ENCODE measurements at places on chromosomes 6 and 20.

DNA sequence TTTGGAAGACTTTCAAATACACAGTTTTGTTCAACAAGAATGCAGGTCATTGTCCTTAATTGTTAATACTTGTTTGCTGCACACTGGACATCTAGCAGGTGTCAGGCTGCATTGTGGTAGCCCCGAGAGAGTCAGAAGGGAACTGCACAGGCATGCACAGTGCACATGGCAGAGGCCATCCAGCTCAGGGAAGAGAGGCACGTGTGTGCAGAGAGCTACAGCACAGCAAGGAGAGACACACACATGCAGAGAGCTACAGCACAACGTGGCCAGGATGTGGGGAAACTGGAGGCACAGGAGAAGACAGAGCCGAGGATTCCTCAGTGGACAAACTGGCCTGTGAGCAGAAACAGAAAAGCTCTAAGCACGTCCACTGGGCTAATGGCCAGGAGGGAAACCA, 272.0 kb downstream of the SMOC2 start:
- no peak for DNase-seq

DNA sequence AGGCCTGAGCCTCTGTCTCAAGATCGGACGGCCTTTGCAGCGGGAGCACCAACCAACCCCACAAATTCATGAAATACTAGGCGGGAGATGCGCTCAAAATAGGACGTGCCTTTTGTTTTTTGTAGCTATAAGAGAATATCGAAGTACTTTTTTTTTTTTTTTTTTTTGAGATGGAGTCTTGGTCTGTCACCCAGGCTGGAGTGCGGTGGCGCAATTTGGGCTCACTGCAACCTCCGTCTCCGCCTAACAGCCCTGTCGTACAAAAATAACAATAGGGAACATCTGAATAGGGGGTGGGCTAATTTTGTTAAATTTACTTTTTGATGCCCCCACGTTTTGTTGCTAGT, 5.9 kb upstream of the TUBB2A start:
- DNase-seq = no peak

GRCh38 chr6:19880066-19880465, 42.9 kb downstream of the ID4 start:
- no peak for DNase-seq

- no peak for DNase-seq
These were observed 253.1 kb downstream of the ADGB start for GRCh38 chr6:146851837-146852236.

GRCh38 chr6:119476554-119476953, 127.0 kb upstream of the MAN1A1 start:
- DNase-seq = no peak

GRCh38 chr6:156857573-156857972, 80.4 kb downstream of the ARID1B start:
- DNase-seq = no peak

- DNase-seq = no peak
These were observed 1.9 kb downstream of the RNF217 start for GRCh38 chr6:124963831-124964763.

DNA sequence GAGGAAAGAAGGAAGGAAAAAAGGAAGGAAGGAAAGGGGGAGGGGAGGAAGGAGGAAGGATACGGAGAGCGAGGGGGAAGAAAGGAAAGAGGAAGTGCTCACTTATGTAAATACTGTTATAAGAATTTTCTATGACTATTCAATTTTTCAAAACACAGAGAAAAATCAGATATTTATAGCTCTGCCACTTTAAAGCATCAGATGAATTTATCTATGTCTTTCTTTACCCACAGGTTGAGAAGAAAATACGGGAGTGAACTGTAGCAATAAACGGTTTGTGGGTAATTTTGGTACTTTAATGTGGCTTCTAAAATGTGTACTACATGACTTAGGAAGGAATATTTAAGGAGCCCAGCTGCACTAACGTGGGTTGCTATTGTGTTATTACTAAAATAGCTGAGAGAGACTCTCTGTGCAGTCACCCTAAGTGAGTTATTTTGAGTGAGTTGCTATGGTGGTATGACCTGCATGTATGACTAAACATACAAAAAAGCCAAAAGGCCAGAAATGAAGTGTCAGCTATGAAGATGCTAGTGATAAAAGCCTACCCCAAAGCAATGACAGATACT, 225.5 kb downstream of the SOD2 start:
- no peak for DNase-seq

GRCh38 chr20:61879694-61880093, 186.0 kb downstream of the TAF4 start:
- no peak for DNase-seq

DNA sequence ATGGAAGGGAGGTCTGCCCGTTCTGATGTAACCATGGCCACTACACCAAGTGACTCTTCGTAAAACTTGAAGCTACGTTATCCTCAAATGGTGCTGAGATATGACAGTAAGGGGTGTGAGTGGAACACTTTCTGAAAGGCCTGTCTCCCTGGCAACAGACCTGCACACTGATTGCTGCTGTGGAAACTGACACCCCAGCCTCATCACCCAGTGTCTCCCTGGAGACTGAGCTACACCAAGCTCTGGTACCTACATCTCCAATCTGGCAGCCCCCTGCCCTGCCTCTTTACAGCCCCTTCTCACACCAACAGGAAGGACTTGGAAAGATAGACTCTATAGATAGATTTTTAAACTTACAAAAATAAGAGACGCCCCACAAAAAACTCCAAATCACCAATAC, 13.2 kb downstream of the PI16 start:
- no peak for DNase-seq

GRCh38 chr20:38986663-38987062, 24.5 kb downstream of the DHX35 start:
- no peak for DNase-seq

DNA sequence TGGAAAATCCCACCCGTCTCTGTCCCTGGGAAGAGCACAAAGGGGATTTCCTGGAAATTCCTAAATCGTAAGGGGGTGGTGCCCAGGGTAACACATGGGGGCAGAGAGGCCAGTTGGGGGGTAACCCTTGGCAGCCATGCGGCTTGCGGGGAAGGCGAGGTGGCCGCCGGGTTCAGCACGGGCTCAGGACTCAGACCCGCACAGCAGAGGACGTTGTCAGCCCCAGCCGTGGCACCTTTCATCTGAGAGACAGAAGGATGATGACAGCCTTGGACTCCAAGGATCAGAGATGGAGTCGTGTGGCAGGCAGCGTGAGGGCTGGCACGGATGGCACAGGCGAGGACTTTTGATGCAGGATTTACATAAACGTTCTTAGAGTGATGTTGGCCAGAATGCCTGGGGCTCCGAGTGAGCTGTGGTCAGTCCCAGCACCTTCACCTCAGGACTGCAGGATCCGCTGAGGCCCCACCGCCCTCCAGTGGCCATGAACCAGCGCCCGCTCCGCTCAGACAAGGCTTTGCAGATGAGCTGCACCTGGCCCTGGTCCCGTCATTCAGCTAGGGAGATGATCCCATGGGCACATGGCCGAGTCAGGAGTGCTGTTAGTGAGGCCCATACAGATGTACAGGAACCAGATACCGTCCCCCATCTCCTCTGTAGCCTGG, 190.3 kb downstream of the TAF4 start:
- no peak for DNase-seq
